ENCODE measurements at places on chromosomes 7 and 10. TPM values are rescaled to one million over a fixed set of nuclear protein-coding genes. Genes with fewer than 3 reads are reported as not detected.

WDR86 gene
- 0.19 TPM for polyA plus RNA-seq

HKDC1 gene
- polyA plus RNA-seq, result not detected

LIPN gene
- not detected for polyA plus RNA-seq

UNC5B gene
- not detected for polyA plus RNA-seq

SYT15B gene
- not detected for polyA plus RNA-seq

GPR15LG gene
- polyA plus RNA-seq, result 5.0 TPM

ATOH7 gene
- polyA plus RNA-seq, result not detected

NUP205 gene
- polyA plus RNA-seq, result 73.5 TPM

IQCE gene
- polyA plus RNA-seq, result 5.8 TPM

TAS2R4 gene
- polyA plus RNA-seq, result 0.19 TPM

NUTM2A gene
- polyA plus RNA-seq, result not detected

HHEX gene
- polyA plus RNA-seq, result 32.8 TPM

FAM237B gene
- not detected for polyA plus RNA-seq

ADAMTS14 gene
- not detected for polyA plus RNA-seq

ADIRF gene
- polyA plus RNA-seq, result 2.5 TPM

ELMO1 gene
- 43.0 TPM for polyA plus RNA-seq

BRI3 gene
- 6.1 TPM for polyA plus RNA-seq

DUS4L gene
- polyA plus RNA-seq, result 14.0 TPM

ZNF425 gene
- 1.8 TPM for polyA plus RNA-seq

MSMB gene
- not detected for polyA plus RNA-seq

FFAR4 gene
- not detected for polyA plus RNA-seq

FBXO24 gene
- polyA plus RNA-seq, result 0.85 TPM

CYP2C9 gene
- not detected for polyA plus RNA-seq

ZNF25 gene
- polyA plus RNA-seq, result 1.9 TPM

TMEM178B gene
- 0.13 TPM for polyA plus RNA-seq

PON3 gene
- 1.8 TPM for polyA plus RNA-seq

CLDN15 gene
- 6.2 TPM for polyA plus RNA-seq

HOXA3 gene
- polyA plus RNA-seq, result not detected

ABCA13 gene
- polyA plus RNA-seq, result 0.15 TPM

COL13A1 gene
- not detected for polyA plus RNA-seq

NAMPT gene
- 79.6 TPM for polyA plus RNA-seq

PPP1R17 gene
- 0.28 TPM for polyA plus RNA-seq

FAM25A gene
- not detected for polyA plus RNA-seq

MALRD1 gene
- 0.10 TPM for polyA plus RNA-seq

HOXA6 gene
- polyA plus RNA-seq, result not detected

PLEKHS1 gene
- not detected for polyA plus RNA-seq

POU6F2 gene
- not detected for polyA plus RNA-seq

EIF5AL1 gene
- 8.3 TPM for polyA plus RNA-seq

CALML5 gene
- polyA plus RNA-seq, result not detected

GDF2 gene
- not detected for polyA plus RNA-seq

KAZALD1 gene
- polyA plus RNA-seq, result 3.1 TPM

Measured in GM12878 (cell line).